ENCODE measurements at places on chromosomes 12 and 14. TPM values are rescaled to one million over a fixed set of nuclear protein-coding genes. Genes with fewer than 3 reads are reported as not detected.
A peak's percentile ranks its signal among the peaks of the same experiment; 100 is the strongest.

The STYK1 gene
- 0.40 TPM for total RNA-seq

The CLEC6A gene
- total RNA-seq = not detected

The DRAM1 gene
- 14.5 TPM for total RNA-seq

The CATSPERB gene
- 4.8 TPM for total RNA-seq

DNA sequence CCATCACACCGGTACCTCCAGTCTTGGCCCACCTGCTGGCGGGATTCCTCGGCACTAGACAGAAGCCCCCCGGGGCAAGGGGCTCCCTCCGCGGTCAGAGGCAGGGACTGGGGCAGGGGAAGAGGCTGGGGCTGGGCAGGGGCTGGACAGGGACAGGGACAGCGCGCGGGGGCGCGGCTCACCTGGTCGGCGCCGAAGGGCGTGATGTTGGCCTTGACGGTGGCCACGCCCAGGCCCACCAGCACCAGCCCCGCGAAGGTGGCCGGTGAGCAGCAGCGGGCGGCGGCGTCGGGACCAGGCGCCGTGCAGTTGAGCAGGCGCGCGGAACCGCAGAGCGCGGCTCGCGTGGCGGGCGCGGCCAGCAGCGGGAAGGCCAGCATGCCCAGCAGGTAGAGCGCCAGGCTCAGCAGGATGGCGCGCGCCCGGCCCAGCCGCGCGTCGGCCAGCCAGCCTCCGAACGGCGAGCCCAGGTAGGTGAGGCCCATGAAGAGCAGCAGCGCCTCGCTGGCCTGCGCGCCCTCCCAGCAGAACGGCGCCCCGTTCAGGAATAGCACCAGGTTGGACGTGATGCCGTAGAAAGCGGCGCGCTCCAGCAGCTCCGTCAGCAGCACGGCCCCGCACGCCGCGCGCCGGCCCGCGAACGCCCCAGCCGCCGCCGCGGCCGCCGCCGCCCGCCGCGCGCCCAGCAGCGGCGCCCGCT, 392 bp downstream of the SLC15A4 start:
- ATAC-seq = peak; percentile 55

DNA sequence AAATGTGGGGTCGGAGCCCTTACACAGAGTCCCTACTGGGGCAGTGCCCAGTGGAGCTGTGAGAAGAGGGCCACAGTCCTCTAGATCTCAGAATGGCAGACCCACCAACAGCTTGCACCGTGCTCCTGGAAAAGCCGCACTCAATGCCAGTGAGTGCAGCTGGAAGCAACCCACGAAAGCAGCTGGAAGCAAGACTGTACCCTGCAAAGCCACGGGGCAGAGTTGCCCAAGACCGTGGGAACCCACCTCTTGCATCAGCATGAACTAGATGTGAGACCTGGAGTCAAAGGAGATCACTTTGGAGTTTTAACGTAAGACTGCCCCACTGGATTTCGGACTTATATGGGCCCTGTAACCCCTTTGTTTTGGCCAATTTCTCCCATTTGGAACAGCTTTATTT, 12.3 kb downstream of the GTF2A1 start:
- ATAC-seq = no peak

DNA sequence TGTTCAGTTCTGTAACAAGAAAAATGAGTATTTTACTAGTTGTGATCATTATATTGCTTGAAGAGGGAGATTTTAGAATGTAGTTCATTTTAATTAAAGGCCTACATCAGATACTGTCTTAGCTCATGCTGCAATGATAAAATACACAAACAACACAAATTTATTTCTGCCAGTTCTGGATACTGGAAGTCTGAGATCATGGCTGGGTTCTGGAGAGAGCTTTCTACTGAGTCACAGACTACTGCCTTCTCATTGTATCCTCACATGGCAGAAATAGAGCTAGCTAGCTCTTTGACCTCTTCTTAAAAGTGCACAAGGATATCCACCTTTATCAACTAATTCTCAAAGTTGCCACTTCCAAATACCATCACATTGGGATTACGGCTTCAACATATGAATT, 53.8 kb downstream of the MIS18BP1 start:
- no peak for ATAC-seq
